A172 (cell line): ENCODE measurements at places on chromosomes 3 and 15. TPM values are rescaled to one million over a fixed set of nuclear protein-coding genes. Genes with fewer than 3 reads are reported as not detected.

GRCh38 chr3:56937580-56937979 is 122.9 kb upstream of the SPATA12 start:
- DNase-seq = no peak

GRCh38 chr15:94027581-94027980 is 203.8 kb upstream of the MCTP2 start:
- DNase-seq = no peak

The GOLGA6L10 gene
- total RNA-seq = 0.07 TPM in 1 of 2 replicates, not detected in the other

- DNase-seq = no peak
Observed at GRCh38 chr15:80577552-80578205, 117.4 kb upstream of the ABHD17C start.

GRCh38 chr15:58554758-58555157 is 123.0 kb downstream of the LIPC start:
- no peak for DNase-seq
